ENCODE measurements at places on chromosomes 5 and 9.

DNA sequence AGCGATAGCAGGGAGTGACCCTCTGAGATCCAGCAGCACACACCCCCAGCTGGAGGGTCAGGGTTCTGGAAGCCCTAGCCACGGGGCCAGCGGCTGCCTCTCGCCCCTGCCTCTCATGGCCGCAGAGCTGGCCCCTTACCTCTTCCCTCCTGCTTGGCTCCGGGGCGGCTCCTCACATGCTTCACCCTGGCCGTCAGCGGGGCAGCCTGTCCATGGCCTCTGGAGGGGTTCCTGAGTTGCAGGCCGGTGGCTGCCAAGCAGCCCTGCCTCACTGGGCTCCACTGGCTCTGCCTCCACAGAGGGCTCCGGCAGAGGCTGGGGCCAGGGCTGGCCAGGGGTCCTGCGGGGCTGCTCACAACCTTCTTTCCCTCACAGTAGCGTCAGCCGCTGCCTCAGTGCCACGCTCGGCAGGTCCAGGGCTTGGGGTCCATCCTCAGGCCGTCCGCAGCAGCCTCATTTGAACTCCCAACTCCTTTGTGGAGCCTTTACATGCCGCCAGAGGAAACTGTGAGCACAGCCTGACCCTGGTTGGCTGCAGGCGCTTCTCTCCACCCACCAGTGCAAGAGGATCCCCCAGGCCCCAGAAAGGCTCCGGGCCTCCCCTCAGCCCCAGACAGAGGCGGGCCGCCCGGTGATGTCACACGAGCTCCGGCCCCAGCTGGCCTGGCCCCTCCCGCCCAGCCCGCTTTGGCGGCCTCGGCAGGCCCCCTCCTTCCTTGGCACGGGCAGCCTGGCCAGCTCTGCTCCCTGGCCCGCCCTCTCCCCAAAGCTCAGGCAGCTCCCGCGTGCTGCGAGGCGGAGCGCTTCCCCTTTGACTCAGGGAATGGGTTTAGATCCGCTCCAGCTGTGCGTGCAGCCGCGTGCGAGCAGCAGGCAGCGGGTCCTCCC is at the start of gene ANGPTL2:
ANGPTL2 (minus strand) TSS at position 460 of the 888 bp plus-strand sequence. CDS start 13,904 bp downstream, outside the sequence.
- DNase-seq = no peak
- H3K4me3 ChIP-seq = no peak within 1 kb of the TSS
- H3K27me3 ChIP-seq = no peaks in the 10 kb centered on the region
- no peak within 1 kb of the TSS for H3K27ac ChIP-seq
- no peaks in the 10 kb centered on the region for H3K4me1 ChIP-seq
- no peaks in the 10 kb centered on the region for H3K36me3 ChIP-seq

GRCh38 chr9:30967476-30967875 is 1417.0 kb upstream of the ACO1 start:
- no peak overlapping the region for H3K4me3 ChIP-seq
- H3K27me3 ChIP-seq = no peaks in the 10 kb centered on the region
- no peaks in the 10 kb centered on the region for H3K36me3 ChIP-seq
- no peak overlapping the region for H3K27ac ChIP-seq
- DNase-seq = no peak

DNA sequence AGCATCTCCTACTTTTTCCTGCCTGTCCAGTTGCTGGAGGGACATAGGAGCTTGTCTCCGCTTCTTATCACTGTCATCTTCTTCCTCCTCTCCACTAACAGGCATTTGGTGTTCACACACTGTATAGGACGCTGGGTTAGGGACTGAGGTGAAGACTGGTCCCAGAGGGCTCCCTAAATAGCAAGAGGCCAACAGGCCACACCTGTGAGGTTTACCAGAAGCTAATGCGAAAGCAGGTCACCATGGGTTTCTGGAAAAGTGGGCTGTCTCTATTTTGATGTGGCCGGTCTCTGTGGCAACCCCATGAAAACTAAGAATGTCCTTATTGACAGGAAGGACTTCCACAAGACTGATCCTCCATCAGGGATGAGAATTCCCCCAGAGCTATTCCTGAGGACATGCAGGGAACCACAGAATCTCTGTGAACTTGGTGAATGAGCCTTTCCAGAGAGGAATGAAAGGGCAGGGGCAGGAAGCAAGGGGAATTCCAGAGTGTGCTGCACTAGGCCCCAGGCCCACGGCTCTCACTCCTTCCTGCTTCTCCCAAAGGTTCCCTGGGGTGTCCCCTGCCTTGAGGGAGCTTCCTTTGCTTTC is 61.7 kb downstream of the DAP start:
- H3K27me3 ChIP-seq = no peaks in the 10 kb centered on the region
- no peak overlapping the region for H3K27ac ChIP-seq
- H3K4me1 ChIP-seq = no peaks in the 10 kb centered on the region
- H3K36me3 ChIP-seq = peaks cover 9% of the 10 kb centered on the region
- no peak overlapping the region for H3K4me3 ChIP-seq
- no peak for DNase-seq

- H3K27me3 ChIP-seq = no peaks in the 10 kb centered on the region
- peaks cover 52% of the 10 kb centered on the region for H3K4me1 ChIP-seq
- no peak for DNase-seq
- peaks cover 13% of the 10 kb centered on the region for H3K36me3 ChIP-seq
- peak overlapping the region; percentile 97 for H3K27ac ChIP-seq
Observed at GRCh38 chr5:163459462-163459818, 462 bp downstream of the NUDCD2 start.

- no peak overlapping the region for H3K4me3 ChIP-seq
- no peaks in the 10 kb centered on the region for H3K27me3 ChIP-seq
- no peaks in the 10 kb centered on the region for H3K36me3 ChIP-seq
- H3K4me1 ChIP-seq = no peaks in the 10 kb centered on the region
- DNase-seq = no peak
Observed at GRCh38 chr5:133878236-133878555, 90.2 kb downstream of the C5orf15 start.

DNA sequence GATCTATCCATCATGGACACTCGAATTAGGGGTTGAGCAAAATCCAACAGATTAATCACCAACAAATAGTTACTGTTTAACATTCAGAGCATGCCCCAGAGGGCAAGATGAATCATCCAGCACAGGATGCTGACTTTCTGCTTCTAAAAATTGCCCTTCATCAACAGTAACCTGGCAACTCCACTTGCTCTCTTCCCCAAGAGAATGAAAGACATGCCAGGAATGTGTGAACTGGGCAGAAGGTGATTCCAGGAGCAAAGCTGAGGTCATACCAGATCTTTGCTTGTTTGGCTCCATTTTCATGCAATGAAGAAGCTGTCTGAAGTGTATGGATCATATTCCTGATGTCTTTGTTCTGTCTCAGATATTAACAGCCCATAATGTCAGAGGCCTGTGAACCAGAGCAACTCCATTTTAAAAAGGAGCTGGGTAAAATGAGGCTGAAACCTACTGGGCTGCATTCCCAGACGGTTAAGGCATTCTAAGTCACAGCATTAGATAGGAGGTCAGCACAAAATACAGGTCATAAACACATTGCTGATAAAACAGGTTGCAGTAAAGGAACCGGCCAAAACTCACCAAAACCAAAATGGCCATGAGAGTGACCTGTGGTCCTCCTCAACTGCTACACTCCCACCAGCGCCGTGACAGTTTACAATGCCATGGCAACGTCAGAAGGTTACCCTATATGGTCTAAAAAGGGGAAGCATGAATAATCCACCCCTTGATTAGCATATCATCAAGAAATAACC is 2.5 kb upstream of the ZNF367 start:
- H3K36me3 ChIP-seq = no peaks in the 10 kb centered on the region
- no peaks in the 10 kb centered on the region for H3K27me3 ChIP-seq
- DNase-seq = no peak
- peaks cover 31% of the 10 kb centered on the region for H3K4me1 ChIP-seq
- H3K27ac ChIP-seq = peak overlapping the region; percentile 87

DNA sequence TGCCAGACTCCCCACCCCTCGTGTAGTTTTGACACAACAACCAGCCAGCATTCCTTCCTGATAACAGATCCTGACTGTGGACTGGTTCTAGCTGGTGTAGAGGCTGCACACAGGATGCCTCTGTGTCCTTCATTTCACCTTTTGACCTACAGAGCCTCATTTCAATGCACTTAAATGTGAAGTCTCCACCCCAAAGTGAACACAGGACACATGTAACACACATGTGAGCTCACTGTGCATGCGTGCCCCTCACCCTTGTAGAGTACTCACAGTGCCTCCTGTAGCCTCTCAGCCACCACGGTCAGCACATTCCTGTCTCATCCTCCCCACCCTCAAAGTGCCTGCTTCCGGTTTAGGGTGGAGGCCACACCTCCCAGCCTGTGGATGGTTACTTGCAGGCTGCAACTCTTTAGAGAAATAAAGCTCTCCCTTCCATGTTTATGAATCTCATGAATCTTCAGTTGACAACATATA is 11.6 kb upstream of the NKD2 start:
- no peak overlapping the region for H3K4me3 ChIP-seq
- H3K27ac ChIP-seq = no peak overlapping the region
- H3K36me3 ChIP-seq = no peaks in the 10 kb centered on the region
- peaks cover 5% of the 10 kb centered on the region for H3K4me1 ChIP-seq

DNA sequence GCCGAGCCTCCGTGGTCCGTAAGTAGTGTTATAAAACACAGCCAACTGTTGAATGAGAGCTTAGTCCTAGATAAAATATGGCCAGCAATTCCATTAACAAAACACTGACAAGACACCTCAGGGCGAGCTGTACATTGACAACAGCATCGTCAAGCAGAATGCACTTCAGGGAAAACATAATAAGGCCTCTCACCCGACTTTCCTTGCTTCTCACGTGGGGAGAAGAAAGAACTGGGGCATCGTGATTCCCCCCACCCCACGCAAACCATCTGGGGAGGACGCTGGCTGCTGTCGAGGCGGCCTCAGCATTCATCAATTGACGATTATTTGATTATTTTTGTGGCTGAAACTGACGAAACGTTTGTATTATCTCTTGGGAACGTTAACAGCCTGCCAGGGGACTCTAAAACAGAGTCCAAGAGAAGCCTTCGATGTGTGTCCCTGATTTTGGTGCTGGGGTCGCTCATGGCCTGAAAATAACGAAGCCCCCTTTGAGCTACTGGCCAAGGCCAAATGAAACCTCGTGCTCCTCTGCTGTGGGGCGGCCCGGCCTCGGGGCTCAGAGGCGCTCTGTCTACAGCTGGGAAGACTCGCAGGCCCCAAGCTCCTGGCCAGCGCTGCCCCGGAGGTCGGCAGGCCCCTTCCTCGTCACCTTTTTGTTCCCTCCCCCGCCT is 464 bp downstream of the GDF9 start:
- peaks cover 5% of the 10 kb centered on the region for H3K27me3 ChIP-seq
- peaks cover 13% of the 10 kb centered on the region for H3K36me3 ChIP-seq
- H3K27ac ChIP-seq = peak overlapping the region; percentile 96
- peaks cover 14% of the 10 kb centered on the region for H3K4me1 ChIP-seq
- no peak for DNase-seq

DNA sequence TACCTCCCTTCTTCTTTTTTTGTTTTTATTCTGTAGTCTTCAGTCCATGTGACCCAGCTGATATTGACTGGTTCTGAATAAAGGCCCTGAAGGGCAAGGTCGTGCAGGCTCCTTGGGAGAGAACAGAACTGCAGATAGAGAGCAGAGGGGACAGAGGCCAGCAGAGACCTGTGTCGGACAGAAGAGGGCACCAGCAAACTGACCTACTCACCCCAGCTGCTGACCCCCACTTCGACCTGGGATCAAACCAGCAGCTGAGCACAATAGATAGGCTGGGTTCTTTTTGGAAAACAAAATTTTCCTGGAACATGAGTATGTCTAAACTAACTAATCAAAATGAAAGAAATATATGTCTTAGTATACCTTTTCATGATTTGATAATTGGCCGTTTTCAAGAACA is 695.1 kb downstream of the NR2F1-AS1 start:
- no peaks in the 10 kb centered on the region for H3K4me1 ChIP-seq
- H3K27ac ChIP-seq = no peak overlapping the region
- no peak for DNase-seq
- no peaks in the 10 kb centered on the region for H3K36me3 ChIP-seq
- H3K4me3 ChIP-seq = no peak overlapping the region

- H3K27me3 ChIP-seq = no peaks in the 10 kb centered on the region
- peaks cover 89% of the 10 kb centered on the region for H3K4me1 ChIP-seq
- peak overlapping the region; percentile 96 for H3K27ac ChIP-seq
- peak; percentile 45 for DNase-seq
- H3K36me3 ChIP-seq = no peaks in the 10 kb centered on the region
Observed at GRCh38 chr5:76544268-76544926, 78.8 kb downstream of the F2RL2 start.

- H3K27me3 ChIP-seq = peaks cover 2% of the 10 kb centered on the region
- no peaks in the 10 kb centered on the region for H3K36me3 ChIP-seq
- no peaks in the 10 kb centered on the region for H3K4me1 ChIP-seq
Observed at GRCh38 chr5:39640552-39640951, 215.8 kb upstream of the DAB2 start.

- no peak overlapping the region for H3K4me3 ChIP-seq
- H3K27ac ChIP-seq = no peak overlapping the region
- no peak for DNase-seq
- no peaks in the 10 kb centered on the region for H3K4me1 ChIP-seq
- H3K36me3 ChIP-seq = no peaks in the 10 kb centered on the region
Observed at GRCh38 chr9:38250279-38251035, 142.0 kb upstream of the ALDH1B1 start.

DNA sequence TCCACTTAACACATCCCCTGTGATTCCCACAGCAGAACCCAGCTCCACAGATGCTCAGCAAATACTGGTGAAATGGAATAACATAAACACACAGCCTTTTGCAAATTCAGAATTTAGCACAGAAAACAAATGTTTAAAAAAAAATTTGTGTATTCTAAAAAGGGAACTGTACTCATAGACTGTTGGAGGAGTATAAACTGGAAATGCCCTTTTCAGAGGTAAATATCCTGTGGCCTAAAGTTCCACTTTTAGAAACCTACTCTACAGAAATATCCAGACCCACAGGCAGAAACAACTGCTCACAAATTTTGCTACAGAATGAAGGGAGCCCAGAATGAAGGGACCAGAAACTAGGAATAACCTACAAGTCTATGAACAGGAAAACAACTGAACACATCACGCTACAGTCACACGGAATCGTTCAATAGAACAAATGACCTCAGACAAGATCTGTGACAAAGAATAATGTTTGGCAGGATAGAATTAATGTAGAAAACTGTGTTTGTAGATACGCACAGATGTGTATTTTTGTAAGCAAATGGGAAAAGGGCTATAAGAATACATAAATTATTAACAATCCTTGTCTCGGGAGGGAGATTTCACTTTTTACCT is 78.5 kb downstream of the SHB start:
- H3K27me3 ChIP-seq = no peaks in the 10 kb centered on the region
- DNase-seq = no peak
- no peak overlapping the region for H3K4me3 ChIP-seq
- no peaks in the 10 kb centered on the region for H3K4me1 ChIP-seq

GRCh38 chr5:113518884-113519283 is 5.4 kb downstream of the YTHDC2 start:
- no peaks in the 10 kb centered on the region for H3K27me3 ChIP-seq
- H3K27ac ChIP-seq = no peak overlapping the region
- H3K36me3 ChIP-seq = peaks cover 5% of the 10 kb centered on the region
- no peak for DNase-seq
- H3K4me3 ChIP-seq = no peak overlapping the region

DNA sequence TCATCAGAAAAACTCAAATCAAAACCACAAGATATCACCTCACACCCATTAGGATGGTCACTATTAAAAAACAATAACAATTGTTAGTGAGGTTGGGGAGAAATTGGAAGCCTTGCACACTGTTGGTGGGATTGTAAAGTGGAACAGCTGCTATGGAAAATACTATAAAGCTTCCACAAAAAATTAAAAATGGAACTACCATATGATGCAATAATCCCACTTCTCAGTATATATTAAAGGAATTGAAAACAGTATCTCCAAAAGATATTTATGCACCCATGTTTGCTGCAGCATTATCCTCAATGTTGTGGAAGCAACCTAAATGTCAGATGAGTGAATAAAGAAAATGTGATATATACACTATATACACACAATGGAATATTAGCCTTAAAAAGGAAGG is 14.5 kb upstream of the ADRA1B start:
- no peak overlapping the region for H3K4me3 ChIP-seq
- peaks cover 2% of the 10 kb centered on the region for H3K27me3 ChIP-seq
- H3K4me1 ChIP-seq = no peaks in the 10 kb centered on the region
